ENCODE measurements at places on chromosomes 11 and 22.

DNA sequence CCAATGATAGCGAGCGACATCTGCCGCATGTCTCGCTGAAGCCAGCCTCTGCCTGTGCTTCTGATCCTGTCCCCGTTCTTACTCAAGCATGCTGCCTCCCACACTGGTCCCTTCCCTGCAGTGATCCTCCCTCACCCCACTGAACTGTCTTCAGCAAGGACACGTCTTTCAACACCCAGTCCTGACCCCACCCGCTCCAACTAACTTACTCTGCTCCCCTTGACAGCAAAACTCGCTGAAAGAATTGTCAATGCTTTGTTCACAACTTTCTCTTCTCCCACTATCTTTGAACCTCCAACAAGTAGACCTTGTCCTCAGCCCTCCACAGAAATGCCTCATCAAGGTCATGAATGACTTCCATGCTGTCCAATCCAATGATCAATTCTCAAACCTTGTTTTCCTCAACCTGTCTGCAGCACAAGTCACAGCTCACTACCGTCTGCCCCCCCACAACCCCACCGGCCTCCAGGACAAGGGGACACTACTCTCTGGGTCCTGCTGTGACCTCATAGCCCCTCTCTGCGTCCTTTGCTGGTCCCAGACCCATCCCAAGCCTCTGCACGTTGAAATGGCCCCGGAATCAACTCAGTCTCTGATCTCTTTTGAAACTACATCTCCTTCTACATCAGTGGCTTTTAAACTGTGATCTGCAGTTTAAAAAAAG, 108.0 kb downstream of the MICAL3 start:
- no peak for DNase-seq

DNA sequence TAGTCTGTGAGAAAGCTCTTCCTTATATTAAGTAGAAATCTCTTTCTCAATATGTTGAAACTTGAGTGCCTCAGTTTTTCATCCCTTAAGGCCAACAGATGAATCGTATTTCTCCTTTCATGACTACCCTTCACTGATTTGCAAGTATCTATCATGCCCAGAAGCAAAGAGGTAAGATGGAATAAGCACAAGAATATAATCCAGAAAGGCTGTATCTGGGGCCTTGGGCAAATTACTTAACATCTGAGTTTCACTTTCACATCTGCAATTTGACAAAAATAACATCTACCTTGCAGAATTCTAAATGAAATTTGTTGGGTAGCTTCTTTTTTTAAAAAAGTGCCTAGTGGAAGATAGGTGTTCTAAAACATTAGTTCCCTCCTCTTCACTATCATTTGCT, 552.4 kb upstream of the ANO5 start:
- no peak for DNase-seq

DNA sequence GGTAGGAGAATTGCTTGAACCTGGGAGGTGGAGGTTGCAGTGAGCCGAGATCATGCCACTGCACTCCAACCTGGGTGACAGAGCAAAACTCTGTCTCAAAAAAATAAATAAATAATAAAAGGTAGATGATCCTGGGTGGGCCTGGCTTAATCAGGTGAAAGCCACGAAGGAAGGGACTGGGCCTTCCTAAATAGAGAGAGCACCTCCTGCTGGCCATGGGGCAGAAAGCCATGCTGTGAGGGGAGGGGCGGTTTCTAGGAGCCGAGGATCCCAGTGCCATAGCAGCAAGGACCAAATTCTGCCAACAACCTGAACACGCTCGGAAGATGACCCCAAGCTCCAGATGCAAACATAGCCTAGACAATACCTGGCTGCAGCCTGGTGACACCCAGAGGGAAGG, 24.5 kb upstream of the DGKZ start:
- no peak for DNase-seq

- no peak for DNase-seq
Measured at GRCh38 chr11:37612146-37612545, 1014.1 kb upstream of the RAG2 start.

DNA sequence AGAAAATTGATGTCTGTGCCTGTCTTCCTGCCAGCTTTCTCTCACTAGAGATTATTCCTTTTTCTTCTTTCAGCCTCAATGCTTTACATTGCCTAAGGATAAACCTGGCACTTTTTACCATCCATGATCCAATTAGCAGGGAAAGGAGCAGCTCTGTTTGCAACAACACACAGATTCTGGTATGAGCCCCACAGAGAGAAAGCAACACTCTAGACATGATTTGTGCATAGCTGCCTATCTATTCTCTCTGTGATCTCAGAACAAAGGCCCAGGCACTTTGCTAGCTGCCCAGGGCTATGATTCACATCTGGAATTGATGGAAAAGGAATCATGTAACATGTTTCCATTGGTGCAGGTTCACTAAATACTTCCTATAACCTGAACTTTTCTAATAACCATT, 685.0 kb downstream of the ETS1 start:
- DNase-seq, result no peak

- DNase-seq, result no peak
Measured at GRCh38 chr11:116262370-116262769, 510.4 kb downstream of the BUD13 start.

DNA sequence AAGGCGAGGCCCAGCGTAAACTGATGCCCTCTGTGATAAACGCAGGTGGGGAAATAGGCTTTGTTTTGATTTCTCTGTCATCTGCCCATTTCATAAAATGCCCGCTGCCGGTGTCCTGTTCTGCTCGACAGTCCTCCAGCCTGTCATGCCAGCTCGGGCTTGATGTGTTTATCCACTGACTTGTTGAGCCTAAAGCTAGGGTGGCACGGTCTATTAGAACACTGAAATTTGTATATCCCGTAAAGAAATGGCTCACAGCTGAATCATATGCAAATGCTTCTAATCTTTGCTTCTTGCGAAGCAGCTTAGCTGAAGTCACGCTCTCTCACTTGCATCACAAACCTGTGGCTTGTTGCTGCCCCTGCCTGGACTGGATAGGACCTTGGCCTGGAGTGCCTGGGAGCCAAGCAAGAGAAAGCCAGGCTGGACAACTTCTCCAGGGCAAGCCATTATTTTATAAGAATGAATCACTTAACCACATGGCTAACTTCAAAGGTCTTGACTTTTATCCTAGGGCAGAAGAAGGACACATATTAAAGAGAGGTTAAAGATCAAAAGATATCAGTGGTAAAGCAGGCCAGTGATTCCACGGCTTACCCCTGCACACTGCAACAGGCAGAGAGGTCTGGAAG, 33.1 kb downstream of the EHF start:
- DNase-seq, result no peak

DNA sequence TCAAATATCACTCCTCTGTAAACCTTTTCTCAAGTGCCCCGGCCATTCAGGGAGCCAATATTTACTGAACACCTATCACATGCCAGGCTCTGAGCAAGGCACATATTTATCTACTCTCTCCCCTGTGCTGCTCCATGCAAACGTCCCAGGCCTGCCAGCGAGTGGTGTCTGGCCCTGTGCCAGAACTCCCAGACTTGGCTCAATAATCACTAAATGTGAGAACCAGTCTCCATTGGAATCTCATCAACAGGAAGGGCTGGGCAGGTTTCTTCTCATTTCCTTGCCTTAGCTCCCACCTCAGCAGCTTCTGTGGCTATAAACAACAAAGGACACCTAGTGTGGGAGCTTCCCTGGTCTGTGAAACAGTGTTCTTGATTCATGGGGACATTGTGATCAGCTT, 21.7 kb downstream of the RASSF10 start:
- DNase-seq, result no peak

GRCh38 chr11:99327527-99327926, 306.8 kb downstream of the CNTN5 start:
- no peak for DNase-seq

DNA sequence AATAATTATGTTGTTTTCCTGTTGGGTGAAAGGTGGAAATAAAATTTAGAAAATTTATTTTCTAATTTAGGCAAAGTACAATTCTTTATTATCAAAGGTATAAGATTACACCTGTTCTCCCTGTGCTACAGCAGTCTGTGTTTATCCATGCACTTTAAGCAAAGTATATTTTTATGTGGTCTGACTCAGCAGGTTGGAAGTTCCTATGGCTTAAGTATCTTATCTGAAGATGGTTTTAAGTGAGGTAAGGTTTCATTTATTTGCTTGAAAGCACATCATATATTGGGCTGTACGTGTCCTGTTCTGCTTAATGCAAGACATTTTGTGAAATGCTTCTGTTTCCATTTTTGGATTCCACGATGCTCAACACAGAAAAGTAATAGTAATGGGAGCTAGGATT, 14.6 kb downstream of the PPME1 start:
- DNase-seq, result no peak

DNA sequence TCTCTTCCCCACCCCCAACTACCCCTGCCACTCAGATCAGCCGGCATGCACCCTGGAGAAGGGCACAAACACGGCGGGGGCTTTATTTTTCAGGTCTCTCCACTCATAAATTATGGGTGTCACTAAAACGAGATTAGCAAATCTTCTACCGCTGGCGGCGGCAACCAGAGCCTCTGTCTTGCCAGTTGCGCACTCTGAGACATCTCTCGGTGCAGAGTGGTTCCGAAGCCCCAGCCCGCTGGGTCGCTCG, 125.3 kb upstream of the C11orf58 start:
- DNase-seq, result no peak

DNA sequence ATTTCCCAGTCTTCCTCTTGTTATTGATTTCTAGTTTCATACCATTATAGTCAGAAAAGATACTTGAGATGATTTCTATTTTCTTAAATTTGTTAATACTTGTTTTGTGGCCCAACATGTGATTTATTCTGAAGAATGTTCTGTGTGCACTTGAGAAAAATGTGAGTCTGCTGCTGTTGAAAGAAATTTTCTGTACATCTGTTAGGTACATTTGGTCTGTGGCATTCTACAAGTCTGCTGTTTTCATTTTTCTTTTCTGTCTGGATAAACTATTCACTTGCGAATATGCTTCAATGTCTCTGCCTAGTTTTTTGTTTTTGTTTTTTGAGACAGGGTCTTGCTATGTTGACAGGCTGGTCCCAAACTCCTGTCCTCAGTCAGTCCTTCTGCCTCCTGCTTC, 26.4 kb upstream of the LUZP2 start:
- no peak for DNase-seq

DNA sequence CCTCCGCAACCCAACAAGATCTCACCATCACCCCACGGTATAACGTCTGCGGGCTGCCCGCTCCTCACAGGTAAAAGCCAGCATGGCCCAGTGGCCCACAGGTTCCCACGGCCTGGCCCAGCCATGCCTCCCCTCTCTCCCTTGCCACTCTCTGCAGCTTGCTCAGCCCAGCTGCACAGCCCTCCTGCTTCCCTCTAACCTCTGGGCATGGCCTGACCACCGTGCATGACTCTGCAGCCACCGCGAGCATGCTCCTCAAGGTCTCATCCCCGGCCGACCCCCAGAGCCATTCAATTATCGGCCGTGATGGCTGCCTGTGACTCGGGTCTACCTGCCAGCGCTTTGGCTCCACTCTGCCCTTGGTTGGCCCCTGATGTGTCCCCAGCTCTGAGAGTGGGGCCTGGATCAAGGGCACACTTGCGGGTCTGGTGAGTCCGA, 185.5 kb downstream of the CTTN start:
- no peak for DNase-seq

GRCh38 chr22:28244757-28245156, 325.7 kb upstream of the PITPNB start:
- DNase-seq, result no peak

GRCh38 chr11:3834664-3835461, 5.9 kb downstream of the RHOG start:
- DNase-seq, result peak; percentile 51

- DNase-seq, result no peak
Measured at GRCh38 chr11:3002351-3002861, 10.3 kb upstream of the NAP1L4 start.

GRCh38 chr11:122108192-122108799, 7.7 kb downstream of the BLID start:
- no peak for DNase-seq

- no peak for DNase-seq
Measured at GRCh38 chr11:3148990-3149851, 15.9 kb downstream of the OSBPL5 start.

GRCh38 chr11:120064341-120064740, 73.6 kb downstream of the TRIM29 start:
- DNase-seq, result no peak

- DNase-seq, result no peak
Measured at GRCh38 chr11:108926841-108927577, 262.1 kb downstream of the DDX10 start.

- DNase-seq, result no peak
Measured at GRCh38 chr11:118339281-118339961, 3.1 kb downstream of the CD3D start.

DNA sequence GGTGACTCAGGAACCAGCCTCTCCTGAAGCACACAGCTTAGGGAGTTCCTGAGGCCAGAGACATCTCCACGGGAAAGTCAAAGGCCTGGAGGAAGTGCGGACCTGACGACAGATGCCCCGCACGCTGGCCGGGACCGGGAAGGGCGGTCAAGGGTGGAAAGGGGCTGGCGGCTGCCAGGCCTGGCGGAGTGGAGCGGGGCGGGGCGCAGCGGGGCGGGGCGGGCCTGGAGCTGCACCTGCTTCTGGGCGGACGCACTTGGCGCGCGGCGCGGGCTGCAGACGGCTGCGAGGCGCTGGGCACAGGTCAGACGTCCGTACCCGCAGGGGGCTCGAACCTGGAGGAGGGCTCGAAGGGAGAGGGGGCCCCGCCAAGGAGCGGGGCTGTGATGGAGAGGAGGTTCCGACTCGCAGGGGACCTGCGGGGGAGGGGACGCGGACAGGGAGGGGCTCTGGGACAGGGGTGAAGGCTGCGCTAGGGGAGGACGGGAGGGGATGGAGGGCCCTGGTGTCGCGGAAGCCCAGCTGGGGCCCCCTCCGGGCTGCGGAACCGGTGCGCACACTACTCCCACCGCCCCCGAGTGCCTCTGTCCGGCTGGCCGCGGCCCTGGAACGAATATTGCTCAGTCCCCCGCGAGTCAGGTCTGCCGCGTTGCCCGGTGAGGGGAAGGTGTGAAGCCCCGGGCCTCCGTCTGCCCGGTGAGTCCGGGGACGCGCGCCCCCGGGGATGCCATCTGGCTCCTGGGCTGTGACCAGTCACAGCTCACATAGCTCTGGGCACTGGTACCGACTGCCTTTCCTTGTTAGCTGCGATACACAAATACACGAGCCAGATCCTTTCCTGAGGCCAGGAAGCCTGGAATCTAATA, at the start of gene TMEM45B:
TSS of gene TMEM45B (plus strand) at position 253 of the 866 bp plus-strand sequence. CDS start 36,635 bp downstream, outside the sequence.
- no peak for DNase-seq

GRCh38 chr11:32820497-32820896, 9.2 kb upstream of the PRRG4 start:
- no peak for DNase-seq
